ENCODE measurements at places on chromosomes 11 and 22. TPM values are rescaled to one million over a fixed set of nuclear protein-coding genes. Genes with fewer than 3 reads are reported as not detected.
A peak's percentile ranks its signal among the peaks of the same experiment; 100 is the strongest.

PRODH gene
- not detected for total RNA-seq

TESMIN gene
- total RNA-seq = 0.76 TPM

DDX25 gene
- total RNA-seq = not detected

LRRC75B gene
- 0.66 TPM for total RNA-seq

OR4C6 gene
- total RNA-seq = 0.21 TPM

TRIM22 gene
- total RNA-seq = 62.8 TPM

- no peak for DNase-seq
These were observed 21.2 kb downstream of the FAT3 start for GRCh38 chr11:92245700-92246271.

DNA sequence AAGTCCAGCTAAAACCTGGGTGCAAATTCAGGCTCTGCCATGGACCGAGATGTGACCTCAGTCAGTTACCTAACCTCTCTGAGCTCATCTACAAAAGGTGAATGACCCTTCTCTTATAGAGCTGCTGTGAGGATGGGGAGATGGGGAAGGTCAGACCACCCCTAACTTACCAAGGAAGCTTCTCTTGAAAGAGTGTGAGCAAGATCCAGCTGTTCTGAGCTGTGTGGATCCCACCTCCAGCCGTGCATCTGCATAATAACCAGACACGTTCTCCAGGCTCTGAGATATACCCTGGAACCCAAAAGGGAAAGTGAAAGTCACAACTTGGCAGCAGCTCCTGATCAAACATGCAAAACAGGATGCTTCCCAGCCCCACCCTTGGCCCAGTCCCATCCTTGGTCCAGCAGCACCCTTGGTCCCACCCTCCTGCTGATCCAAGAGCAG is at the start of gene APOL3:
Gene APOL3, minus strand, starts transcription at position 257 of the 444 bp plus-strand sequence. CDS start 11,700 bp downstream, outside the sequence.
- peak; percentile 43 for DNase-seq

DNA sequence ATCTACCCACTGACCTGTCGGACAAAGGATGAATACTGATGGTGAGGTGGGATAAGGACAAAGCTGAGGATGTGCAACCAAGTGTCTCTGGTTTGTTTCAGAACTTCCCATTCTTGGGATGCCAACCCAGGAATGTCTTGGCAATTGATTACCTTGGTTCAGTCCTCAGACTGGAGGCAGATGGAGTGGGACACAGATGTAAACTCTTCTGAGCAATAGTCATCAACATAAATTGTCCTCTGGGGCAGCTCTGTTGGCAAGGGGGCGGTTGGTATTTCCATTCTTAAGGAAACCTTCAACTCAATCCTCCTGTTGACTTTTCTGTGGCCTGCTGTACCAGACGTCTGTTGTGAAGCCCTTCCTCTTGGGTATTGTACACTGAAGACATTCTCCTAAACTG is 6.8 kb downstream of the ABTB2 start:
- DNase-seq = no peak

DNA sequence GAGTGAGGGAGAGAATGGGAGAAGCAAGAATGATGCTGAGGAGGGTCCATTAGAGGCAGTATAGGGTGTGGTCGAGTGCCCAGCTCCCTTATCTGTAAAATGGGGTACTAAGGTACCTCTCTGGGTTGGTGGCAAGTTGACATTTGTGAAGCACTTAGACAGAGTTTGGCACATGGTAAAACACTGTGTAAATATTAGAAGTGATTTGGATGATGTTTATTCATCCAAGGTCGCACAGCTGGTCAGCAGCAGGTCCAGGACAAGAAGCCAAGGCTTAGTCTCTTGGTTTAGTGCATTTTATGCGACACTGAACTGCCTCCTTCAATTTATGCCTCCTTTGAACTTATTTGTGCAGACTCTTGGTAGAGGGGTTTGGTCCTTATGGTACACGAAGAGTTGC is 19.4 kb downstream of the KREMEN1 start:
- DNase-seq = no peak

DNA sequence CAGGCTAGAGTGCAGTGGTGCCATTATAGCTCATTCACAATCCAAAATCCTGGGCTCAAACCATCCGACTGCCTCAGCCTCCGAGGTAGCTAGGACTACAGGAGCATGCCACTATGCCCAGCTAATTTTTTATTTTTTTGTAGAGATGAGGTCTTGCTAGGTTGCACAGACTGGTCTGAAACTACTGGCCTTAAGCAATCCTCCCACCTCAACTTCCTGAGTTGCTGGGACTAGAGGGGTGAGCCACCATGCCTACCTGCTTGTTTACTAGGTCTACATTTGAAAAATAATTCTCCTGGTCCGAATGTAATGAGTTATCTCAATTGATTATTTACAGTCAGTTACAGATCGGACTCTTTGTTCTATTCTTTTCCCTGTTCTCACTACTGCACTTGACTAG is 22.0 kb downstream of the TAF1D start:
- no peak for DNase-seq

DNA sequence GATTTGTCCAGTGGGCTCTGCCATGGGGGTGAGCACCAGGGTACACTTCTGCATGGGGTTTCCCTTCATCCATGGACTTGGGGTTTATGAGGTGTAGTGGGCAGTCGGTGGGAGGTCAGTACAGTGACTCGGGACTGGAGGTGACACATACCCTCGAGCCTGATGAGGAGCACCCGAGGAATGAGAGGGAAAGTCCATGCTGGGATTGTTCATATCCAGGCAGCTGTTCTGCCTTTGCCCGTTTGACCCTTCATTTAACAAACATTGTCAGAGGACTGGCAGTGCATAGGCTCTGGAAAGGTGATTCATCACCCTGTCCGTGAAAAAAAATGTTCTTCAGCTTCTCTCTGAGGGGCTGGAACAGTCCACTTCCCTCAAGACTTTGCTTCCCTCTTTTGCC is 2.7 kb downstream of the NAV2 start:
- peak; percentile 54 for DNase-seq

GRCh38 chr11:2826679-2827056 is 58.9 kb downstream of the CDKN1C start:
- no peak for DNase-seq

DNA sequence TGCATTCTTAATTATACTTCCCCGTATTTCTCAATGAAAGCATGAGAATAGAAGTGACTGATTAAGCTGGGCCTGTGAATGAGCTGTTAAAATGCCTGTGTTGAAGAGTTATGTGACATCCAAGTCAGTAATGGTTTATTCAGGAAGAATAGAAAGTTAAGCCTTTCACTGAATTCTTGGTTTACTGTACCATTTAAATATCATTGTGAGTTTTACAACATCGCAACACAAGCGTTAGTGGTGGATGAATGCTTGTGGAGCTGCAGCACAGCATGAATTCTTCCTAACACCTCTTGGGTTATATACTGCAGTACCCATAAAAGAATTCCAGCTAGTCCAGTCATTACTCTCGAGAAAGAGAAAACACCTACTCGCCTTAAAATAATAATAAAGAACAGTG is 257.8 kb downstream of the JRKL start:
- no peak for DNase-seq

DNA sequence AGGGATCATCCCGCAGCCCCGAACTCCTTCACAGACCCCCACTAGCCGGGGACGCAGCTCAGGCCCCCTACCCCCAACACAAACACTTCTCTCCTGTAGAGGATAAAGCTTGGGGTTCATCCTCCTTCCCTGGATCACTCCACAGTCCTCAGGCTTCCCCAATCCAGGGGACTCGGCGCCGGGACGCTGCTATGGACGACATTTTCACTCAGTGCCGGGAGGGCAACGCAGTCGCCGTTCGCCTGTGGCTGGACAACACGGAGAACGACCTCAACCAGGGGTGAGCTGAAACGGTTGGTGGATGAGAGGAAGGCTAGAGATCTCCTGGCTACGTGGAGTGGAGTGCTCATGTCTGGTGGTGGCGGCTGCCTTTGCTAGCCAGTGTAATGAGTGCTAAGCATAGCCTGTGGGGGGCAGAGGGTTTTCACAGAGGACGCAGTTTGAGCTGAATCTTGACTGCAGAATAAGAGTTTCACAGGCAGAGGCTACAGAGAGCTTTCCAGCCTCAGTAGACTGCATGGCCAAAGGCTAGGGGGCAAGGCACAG is 580 bp downstream of the ILK start:
- DNase-seq = peak; percentile 52

GRCh38 chr11:502288-503178 is 4.5 kb downstream of the RNH1 start:
- no peak for DNase-seq

DNA sequence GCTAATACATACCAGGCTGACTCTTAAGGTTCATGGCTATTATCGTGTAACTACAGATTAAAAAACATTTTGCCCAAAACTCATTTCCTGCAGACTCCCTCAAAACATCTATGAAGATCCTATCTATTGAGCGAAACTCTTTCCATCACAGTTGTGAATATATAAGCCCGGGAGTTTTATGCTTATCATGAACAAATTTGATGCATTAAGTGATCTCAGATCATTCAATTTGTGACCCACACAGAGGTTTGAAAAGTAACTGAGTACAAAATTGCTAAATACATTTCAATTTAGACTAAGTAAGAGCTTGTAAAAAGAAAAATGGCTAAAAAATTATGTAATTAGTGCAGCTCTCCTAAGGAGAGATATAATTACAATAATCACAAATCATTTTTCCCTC is 1228.8 kb upstream of the TENM4 start:
- no peak for DNase-seq

DNA sequence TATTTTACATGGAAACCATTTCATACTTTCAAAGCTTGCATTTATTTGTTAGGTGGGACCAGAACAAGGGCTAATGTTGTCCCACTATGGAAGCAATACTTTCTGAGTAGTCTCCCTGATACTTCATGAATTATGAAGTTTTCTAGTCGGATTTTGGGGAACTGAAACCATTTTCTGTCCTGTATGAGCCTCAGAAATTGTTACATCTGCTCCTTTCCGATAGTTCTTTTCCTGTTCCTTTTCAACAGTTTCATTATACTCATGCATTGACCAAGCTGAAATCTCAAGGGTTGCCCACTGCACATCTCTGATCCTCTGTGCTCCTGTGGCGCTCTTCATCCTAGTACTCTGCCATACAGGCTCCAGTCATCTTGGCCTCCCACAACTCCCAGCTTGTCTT is 31.5 kb upstream of the GLYATL1 start:
- no peak for DNase-seq

DNA sequence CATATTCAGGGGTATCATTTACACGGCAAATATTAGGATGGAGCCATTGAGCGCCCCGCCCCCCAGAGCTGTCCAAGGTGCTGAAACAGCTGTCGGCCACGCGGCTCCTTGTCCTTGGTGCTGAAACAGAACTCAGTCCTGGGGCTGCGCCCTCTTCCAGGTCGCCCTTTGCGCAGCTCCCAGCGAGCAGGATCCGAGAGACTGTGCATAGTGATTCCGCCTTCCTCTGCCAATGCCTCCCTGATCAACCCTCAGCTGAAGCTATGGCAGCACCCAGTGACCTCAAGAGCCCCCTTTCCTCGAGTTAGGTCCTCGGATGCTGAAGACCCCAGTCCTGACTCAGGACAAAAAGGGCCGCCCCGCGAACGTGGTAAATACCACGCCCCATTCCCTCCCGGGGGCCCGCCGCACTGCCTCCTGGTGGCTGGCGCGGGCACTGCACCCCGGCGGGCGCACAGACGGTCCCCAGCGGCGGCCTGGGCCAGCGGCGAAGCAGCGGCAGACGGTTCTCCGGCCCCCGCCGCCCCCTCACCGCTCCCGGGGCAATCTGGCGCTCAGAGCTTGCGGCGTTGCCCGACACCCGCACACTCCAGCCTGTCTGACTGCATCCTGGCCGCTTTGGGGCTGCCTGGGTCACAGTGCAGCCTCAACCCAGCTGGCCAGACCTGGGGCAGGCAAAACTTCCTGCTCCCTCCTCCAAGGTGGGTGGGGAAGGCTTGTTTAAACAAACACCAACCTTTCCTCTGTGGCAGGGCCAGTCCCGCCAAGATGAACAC is 13.4 kb downstream of the SYT7 start:
- peak; percentile 51 for DNase-seq

- peak; percentile 65 for DNase-seq
These were observed 64.7 kb upstream of the ASPHD2 start for GRCh38 chr22:26364066-26365015.

Data from H4 (cell line).